CD4-positive, alpha-beta memory T cell (primary cell): ENCODE measurements at places on chromosomes 3 and 15. TPM values are rescaled to one million over a fixed set of nuclear protein-coding genes. Genes with fewer than 3 reads are reported as not detected.

Gene GADL1
- not detected for total RNA-seq

DNA sequence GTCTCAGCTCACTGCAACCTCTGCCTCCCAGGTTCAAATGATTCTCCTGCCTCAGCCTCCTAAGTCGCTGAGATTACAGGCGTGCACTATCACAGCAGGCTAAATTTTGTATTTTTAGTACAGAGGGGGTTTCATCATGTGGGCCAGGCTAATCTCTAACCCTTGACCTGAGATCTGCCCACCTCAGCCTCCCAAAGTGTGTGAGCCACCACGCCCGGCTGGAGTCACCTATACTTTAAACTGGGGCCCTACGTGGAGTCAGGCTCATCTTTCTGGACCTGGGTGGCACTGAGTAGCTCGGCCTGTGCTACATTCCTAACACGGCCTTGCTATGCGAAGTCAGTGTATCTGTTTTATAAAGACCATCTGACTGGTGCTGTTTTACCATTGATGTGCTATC lies 5.8 kb downstream of the GPR171 start:
- H3K36me3 ChIP-seq, result peaks cover 13% of the 10 kb centered on the region
- H3K27ac ChIP-seq, result no peak overlapping the region
- DNase-seq, result no peak
- H3K27me3 ChIP-seq, result no peaks in the 10 kb centered on the region
- H3K4me1 ChIP-seq, result peaks cover 45% of the 10 kb centered on the region
- no peak overlapping the region for H3K4me3 ChIP-seq

DNA sequence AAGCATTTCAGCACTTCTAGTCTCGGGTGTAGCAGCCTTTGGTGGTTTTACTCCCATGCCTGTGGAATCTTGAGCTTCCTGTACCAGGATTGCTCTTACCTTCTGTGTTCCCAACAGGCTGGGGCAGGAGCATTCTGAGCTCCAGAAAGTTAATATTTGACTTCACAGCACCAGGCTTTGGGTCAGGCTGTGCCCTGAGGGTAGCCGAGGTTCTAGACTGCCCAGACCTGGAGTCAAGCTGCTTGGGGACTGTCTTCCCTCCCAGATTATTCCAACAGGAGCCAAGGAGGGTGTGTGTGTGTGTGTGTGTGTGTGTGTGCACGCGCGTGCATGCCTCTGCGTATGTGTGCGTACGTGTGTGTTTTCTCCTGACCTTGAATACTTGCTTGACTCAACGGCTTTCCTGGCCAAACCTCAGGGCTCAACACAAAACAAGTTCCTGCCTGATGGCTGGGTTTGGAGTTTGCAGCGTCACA lies 94.8 kb downstream of the FLNB start:
- H3K36me3 ChIP-seq, result no peaks in the 10 kb centered on the region
- no peaks in the 10 kb centered on the region for H3K4me1 ChIP-seq
- no peaks in the 10 kb centered on the region for H3K27me3 ChIP-seq

GRCh38 chr3:187077537-187077936 lies 61.8 kb downstream of the RPL39L start:
- H3K4me3 ChIP-seq, result no peak overlapping the region
- no peaks in the 10 kb centered on the region for H3K27me3 ChIP-seq
- no peak for DNase-seq
- H3K36me3 ChIP-seq, result peaks cover 59% of the 10 kb centered on the region

GRCh38 chr3:100002599-100003350 lies 111.5 kb downstream of the FILIP1L start:
- no peaks in the 10 kb centered on the region for H3K36me3 ChIP-seq
- H3K27me3 ChIP-seq, result no peaks in the 10 kb centered on the region
- H3K27ac ChIP-seq, result no peak overlapping the region
- H3K4me3 ChIP-seq, result no peak overlapping the region
